ENCODE measurements at places on chromosomes 1 and 21. TPM values are rescaled to one million over a fixed set of nuclear protein-coding genes. Genes with fewer than 3 reads are reported as not detected.

The MROH7 gene
- total RNA-seq: 7.2 TPM

The TFF2 gene
- total RNA-seq: not detected

DNA sequence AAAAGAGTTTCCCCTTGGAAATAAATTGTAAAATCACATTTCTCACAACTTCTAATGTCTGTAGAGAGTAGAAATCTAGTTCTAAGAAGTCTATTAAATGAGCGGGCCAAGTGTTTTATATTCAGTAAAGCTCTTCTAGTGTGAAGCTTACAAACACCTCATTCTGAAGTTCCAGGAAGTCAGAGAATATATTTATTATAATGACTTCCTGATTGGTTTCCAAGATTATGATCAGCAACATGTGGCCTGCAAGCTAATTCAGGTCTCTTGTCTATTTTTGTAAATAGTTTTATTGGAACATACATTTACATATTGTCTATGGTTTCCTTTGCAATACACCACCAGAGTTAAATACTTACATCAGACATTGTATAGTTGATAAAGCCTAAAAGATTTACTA, 603.9 kb downstream of the AMY1C start:
- no peaks in the 10 kb centered on the region for H3K27me3 ChIP-seq
- H3K4me1 ChIP-seq: no peaks in the 10 kb centered on the region
- no peaks in the 10 kb centered on the region for H3K36me3 ChIP-seq
- H3K4me3 ChIP-seq: no peak overlapping the region
- DNase-seq: no peak

GRCh38 chr1:212293579-212293978, 8.4 kb downstream of the PPP2R5A start:
- no peaks in the 10 kb centered on the region for H3K36me3 ChIP-seq
- H3K27ac ChIP-seq: no peak overlapping the region
- H3K4me1 ChIP-seq: peaks cover 66% of the 10 kb centered on the region

The ZNF648 gene
- total RNA-seq: 1.5 TPM

GRCh38 chr1:116392717-116393404, 19.8 kb downstream of the ATP1A1 start:
- peaks cover 100% of the 10 kb centered on the region for H3K36me3 ChIP-seq

The SLAMF6 gene
- 1.5 TPM for total RNA-seq

DNA sequence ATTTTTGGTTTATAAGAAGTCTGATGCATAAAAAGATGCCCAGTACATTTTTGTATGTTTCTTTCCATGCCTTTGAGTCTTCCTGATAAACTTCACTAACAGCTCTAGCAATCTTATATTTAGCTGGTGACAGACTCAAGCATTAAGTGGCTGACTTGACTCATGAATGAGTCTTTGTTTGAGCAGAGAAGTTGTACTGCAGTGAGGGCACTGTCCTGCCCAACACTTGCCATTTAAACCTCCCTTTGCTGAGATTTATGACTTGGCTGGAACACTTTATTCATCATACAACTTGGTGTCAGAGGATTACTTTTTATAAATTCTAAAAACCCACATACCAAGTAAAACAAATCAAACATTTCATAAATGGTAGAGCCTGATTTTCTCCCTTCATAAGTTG, 14.6 kb upstream of the CAMSAP2 start:
- no peaks in the 10 kb centered on the region for H3K36me3 ChIP-seq
- DNase-seq: no peak
- H3K27me3 ChIP-seq: no peaks in the 10 kb centered on the region
- no peak overlapping the region for H3K4me3 ChIP-seq
- no peaks in the 10 kb centered on the region for H3K4me1 ChIP-seq

DNA sequence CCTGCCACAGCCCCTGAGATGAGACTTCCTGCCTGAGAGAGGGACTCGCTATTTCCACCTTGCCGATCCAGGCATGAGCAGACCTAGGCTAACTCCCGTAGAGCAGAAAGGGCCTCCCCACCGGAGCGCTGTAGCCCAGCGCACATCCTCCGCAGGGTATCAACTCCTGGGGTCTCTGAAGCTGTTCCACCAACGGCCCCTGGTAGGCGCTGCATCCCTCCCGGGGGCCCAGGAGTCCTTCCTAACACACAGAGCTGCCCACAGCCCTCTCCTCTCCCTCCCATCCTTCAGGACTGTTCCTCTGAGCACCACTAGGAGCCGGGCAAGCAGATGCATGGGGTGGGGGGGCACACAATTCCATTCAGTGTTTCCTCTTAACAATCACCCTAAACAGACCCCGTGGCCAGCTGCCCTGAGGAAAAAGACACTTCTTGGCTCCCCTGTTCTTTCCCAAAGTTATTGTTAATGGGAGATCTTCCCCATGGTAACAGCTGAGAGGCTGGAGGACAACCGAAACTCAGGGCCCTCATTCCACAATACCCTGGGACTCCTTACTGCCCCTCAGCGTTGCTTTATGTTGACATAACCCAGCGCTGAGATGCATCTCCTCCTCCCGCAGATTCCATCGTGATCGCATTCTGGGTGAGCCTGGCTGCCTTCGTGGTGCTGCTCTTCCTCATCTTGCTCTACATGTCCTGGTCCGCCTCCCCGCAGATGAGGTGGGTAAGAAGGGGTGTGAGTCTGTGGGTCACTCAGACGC, 7.5 kb downstream of the MRAP start:
- no peaks in the 10 kb centered on the region for H3K36me3 ChIP-seq
- H3K27ac ChIP-seq: peak overlapping the region; percentile 35
- H3K4me3 ChIP-seq: no peak overlapping the region

GRCh38 chr1:215887627-215888026, 320.5 kb downstream of the KCTD3 start:
- DNase-seq: no peak
- no peaks in the 10 kb centered on the region for H3K4me1 ChIP-seq
- no peak overlapping the region for H3K27ac ChIP-seq
- H3K4me3 ChIP-seq: no peak overlapping the region

DNA sequence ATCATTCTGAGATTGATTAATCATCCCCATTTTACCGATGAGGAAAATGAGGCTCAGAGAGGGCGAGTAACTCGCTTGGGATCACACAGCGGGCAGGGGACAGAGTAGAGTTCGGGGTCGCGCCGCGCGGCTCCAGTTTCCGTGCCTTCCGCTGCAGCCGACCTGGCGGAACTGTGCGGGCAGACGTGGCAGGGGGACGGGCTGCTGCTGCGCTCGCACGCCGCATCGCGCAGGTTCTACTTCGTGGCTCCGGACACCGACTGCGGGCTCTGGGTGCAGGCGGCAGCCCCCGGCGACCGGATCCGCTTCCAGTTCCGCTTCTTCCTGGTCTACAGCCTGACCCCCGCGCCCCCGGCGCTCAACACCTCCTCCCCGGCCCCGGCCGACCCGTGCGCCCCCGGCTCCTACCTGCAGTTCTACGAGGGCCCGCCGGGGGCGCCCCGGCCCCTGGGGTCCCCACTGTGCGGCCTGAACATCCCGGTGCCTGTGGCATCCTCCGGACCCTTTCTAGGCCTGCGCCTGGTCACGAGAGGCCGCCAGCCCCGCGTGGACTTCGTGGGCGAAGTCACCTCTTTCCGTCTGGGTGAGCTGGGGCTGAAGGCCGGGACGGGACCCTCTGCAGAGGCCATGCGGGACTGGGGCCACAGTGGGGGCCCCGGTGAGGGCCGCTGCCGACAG, 2.3 kb downstream of the LDLRAD2 start:
- no peak for DNase-seq

DNA sequence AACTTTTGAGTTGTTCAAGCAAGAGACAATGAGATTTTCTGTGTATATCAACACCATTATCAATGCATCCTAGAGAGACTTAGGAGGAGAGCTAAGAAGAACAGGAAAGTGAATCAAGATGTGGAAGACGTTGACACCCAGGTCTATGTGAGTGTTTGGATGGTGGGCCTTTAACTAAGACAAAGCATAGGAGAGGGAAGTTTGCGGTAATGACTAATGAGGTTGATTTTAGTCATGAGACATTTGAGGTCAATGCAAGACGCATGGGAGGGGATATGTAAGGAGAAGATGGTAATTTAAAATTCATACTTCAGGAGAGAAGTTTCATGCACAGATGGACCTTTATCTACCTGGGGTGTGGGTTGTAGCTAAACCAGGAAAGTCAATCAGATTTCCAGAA, 269.6 kb downstream of the VAV3 start:
- H3K27me3 ChIP-seq: no peaks in the 10 kb centered on the region
- no peaks in the 10 kb centered on the region for H3K36me3 ChIP-seq
- H3K4me3 ChIP-seq: no peak overlapping the region
- no peaks in the 10 kb centered on the region for H3K4me1 ChIP-seq
- H3K27ac ChIP-seq: no peak overlapping the region
- no peak for DNase-seq

DNA sequence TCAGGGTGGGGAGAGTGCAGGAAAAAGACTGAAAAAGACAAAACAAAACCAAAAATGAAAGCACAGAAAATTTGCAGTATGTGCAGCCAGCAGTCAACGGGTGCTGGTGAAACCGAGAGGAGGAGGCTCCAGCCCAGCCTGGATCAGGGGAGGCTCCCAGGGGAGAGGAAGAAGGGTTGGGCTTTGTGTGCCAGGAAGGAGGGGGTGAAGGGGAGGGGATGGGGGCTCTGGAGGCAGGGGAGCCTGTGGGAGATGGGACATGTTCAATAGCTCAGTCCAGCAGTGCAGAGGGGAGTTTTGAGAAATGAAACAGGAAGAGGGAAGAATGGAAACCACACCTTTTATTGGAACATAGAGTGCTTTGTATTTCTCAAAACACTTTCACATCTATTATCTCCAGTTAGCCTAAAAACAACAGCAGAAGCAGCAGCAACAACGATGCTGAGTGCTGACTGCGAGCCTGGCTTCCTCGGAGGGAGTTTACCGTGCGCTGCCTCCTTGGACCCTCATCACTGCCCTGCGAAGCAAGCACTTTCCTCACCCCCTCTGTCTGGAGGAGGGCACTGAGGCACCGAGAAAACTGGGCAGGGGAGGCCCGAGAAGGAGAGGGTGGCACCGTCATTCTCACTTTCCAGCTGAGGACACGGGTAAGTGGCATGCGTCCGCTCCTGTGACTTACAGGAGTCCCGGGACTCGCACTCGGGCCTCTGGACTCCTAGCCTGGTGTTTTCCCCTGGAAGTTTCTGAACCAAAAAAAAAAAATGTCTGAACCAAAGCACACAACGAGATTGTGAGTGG, 62.9 kb downstream of the MDM4 start:
- peak; percentile 19 for DNase-seq
- peak overlapping the region; percentile 16 for H3K4me3 ChIP-seq
- H3K27ac ChIP-seq: peak overlapping the region; percentile 80
- peaks cover 8% of the 10 kb centered on the region for H3K4me1 ChIP-seq
- no peaks in the 10 kb centered on the region for H3K27me3 ChIP-seq

The SPRR2E gene
- not detected for total RNA-seq

GRCh38 chr1:75083848-75084514, 50.2 kb upstream of the LHX8 start:
- no peak overlapping the region for H3K4me3 ChIP-seq
- no peaks in the 10 kb centered on the region for H3K36me3 ChIP-seq
- H3K4me1 ChIP-seq: no peaks in the 10 kb centered on the region
- no peaks in the 10 kb centered on the region for H3K27me3 ChIP-seq
- no peak overlapping the region for H3K27ac ChIP-seq

DNA sequence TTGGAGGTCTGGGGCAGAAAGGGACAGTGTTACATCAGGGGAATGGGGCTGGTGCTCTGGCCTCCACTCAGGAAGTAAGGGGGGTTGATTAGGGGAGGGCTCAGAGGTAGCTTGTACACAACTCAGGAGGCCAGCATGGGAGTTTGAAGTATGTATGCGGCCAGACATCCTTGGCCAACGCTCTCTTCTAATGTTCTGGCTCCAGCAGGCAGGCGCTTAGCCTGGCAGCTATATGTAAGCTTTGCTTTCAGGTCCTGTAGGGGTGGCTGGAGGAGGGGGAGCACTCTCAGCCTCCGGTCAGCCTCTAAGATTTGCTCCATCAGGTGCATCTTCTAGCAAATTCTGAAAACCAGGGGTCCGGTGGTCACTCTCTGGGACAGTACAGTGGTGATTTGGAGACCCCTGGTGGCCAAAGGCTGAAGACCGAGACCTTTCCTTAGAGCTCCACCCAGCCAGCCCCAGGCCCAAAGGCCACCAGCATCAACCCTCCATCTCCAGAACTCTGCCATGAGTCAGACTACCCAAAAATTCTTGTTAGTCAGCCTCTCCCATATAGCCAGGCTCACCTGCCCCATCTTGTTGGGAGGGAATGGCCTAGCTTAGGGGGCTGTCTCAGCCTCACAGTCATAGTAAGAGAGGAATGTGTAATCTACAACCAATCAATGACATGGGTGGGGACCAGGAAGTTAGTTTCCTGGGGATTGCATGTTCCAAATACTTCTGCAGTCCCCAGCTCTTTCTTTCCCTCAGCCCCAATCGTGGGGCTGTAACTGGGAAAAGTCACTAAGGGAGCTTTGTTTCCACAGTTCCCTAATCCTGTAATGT, 9.7 kb upstream of the COL8A2 start:
- peaks cover 43% of the 10 kb centered on the region for H3K4me1 ChIP-seq
- no peak overlapping the region for H3K4me3 ChIP-seq
- DNase-seq: peak; percentile 50
- H3K36me3 ChIP-seq: peaks cover 35% of the 10 kb centered on the region

The MPL gene
- total RNA-seq: 1.7 TPM

- no peaks in the 10 kb centered on the region for H3K36me3 ChIP-seq
- no peaks in the 10 kb centered on the region for H3K27me3 ChIP-seq
- peak; percentile 21 for DNase-seq
- H3K27ac ChIP-seq: no peak overlapping the region
- no peak overlapping the region for H3K4me3 ChIP-seq
Measured at GRCh38 chr1:221612047-221612777, 129.7 kb downstream of the DUSP10 start.

- no peaks in the 10 kb centered on the region for H3K36me3 ChIP-seq
- H3K4me3 ChIP-seq: no peak overlapping the region
- H3K4me1 ChIP-seq: no peaks in the 10 kb centered on the region
- no peak for DNase-seq
Measured at GRCh38 chr1:233372218-233373120, 44.9 kb downstream of the MAP3K21 start.

GRCh38 chr21:13937236-13937635, 273.5 kb downstream of the LIPI start:
- no peaks in the 10 kb centered on the region for H3K4me1 ChIP-seq
- no peak overlapping the region for H3K27ac ChIP-seq
- peaks cover 29% of the 10 kb centered on the region for H3K36me3 ChIP-seq
- no peak overlapping the region for H3K4me3 ChIP-seq

The C1orf226 gene
- total RNA-seq: 3.6 TPM

All from tibial nerve (tissue), 4 donors.